T-helper 9 cell (primary cell): ENCODE measurements at places on chromosomes 13 and 19.

GRCh38 chr13:94061301-94061700, 418.2 kb downstream of the DCT start:
- no peak for DNase-seq

- DNase-seq = no peak
Measured at GRCh38 chr13:93708308-93709075, 481.9 kb downstream of the GPC6 start.

- no peak for DNase-seq
Measured at GRCh38 chr13:59607172-59607571, 556.6 kb downstream of the DIAPH3 start.

DNA sequence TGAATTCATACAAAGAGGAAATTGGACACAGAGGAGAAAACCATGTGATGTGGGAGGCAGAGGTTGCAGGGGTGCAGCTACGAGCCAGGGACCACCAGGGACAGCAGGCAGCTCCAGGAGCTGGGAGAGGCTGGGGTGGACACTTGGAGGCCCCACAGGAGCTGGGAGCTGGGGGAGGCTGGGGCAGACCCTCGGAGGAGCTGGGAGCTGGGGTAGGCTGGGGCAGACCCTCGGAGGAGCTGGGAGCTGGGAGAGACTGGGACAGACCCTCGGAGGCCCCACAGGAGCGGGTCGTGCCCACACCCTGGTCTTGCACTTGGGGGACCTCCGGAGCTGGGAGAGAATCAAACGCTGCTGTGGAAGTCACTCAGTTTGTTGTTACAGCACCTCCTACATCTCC, 141.7 kb downstream of the SOX1 start:
- DNase-seq = no peak

DNA sequence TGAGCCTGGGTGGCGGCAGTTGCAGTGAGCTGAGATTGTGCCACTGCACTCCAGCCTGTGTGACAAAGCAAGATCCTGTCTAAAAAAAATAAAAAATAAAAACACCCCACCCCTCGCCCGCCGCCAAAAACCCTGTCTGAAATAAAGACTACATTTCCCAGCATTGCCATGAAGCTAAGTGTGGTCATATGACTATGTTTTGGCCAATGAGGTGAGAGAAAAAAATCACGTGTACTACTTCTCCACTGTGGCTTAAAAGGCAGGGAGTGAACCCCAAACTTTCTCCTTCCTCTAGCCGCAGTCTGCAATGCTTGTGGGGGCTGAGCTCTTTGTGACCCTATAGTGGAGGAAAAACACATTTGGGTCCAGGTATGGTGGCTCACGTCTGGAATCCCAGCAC, 54.9 kb downstream of the COLGALT1 start:
- no peak for DNase-seq

DNA sequence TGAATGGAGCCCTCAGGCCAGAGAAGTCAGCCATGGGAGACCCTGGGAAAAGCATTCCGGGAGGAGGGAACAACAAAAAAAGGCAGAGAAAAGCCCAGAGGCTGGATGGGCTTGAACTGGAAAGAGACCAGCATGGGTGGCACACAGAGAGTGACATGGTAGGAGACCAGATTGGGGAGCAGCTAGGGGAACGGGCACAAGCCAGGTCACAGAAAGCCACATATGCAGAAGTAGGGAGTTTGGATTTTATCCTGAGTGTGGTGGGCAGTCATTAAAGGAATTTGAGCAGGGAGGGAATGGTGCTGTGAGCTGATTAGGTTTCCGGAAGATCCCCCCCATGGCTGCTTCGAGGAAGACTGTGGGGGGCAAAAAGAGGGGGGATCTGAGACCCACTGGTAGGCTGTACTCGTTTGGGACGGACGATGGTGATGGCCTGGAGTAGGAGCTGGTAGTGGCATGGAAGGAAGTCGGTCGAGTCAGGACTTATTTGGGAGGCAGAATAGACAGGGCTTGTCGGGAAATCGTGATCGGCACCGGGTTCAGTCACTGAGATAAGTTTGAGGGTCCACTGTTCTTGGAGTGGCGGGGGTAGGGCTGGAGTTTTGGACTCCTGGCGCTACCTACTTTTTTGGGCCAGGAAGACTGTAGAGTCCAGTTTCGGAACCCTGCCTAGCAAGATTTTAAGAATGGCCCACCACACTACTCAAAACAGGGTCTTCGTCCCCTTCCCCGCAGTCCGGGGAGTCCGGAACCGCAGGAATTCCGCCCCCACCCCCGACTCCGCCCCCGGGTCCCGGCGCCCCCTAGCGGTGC, 949 bp downstream of the SERTAD1 start:
- no peak for DNase-seq
